ENCODE measurements at places on chromosomes 13 and 19.

- DNase-seq = no peak
These were observed 180.6 kb downstream of the FOXO1 start for GRCh38 chr13:40485611-40486517.

DNA sequence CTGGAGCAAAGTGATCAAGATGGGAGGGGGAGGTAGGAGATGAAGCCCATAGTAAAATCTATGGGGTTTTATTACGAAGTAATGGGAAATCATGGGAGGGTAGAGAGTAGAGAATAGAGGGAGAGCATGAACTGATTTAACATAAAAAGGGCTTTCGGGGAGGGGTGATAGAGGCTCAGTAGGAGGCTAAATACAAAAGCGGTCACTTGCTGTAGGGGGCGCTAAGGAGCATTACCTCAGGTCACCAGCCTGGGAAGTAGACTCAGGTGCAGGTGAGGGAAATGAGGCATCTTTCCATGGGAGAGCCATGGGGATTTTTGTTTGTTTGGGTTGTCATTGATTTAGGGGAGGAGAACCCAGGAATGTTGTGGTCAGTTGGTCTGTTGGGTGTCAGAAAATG is 14.1 kb downstream of the KRTDAP start:
- no peak for DNase-seq

GRCh38 chr19:40690693-40691420 is 406 bp upstream of the NUMBL start:
- DNase-seq = peak; percentile 76

- no peak for DNase-seq
These were observed 21.2 kb upstream of the OBI1 start for GRCh38 chr13:78680115-78680561.

GRCh38 chr13:101626925-101627555 is 174.6 kb downstream of the ITGBL1 start:
- DNase-seq = no peak

- DNase-seq = no peak
These were observed 108.3 kb upstream of the FRY start for GRCh38 chr13:31923134-31923763.

DNA sequence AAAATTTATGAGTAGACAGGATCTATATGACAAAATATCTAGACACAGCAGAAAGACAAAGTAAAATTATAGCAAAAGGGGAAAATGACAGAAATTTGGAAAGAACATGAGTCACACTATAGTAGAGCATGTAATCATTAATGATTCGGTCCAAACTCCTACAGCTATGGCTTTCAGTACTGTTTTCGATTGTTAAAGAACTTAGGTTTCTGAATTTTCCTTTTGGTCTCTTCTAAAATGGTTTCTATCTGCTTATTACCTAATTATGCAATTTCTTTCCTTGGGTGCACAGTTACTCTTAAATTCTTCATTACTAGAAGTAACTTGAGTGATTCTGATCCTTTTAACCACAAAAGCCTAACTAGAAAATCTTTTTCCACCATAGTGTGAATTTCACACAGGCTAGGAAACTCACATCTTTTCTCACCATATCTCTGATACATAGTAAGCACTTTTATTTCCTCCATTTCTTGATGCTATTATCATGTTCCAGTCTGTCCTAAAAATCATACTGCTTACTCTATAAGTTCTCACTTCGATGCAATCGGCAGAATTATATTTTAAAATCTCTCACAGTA is 1101.4 kb downstream of the PCDH9 start:
- no peak for DNase-seq

DNA sequence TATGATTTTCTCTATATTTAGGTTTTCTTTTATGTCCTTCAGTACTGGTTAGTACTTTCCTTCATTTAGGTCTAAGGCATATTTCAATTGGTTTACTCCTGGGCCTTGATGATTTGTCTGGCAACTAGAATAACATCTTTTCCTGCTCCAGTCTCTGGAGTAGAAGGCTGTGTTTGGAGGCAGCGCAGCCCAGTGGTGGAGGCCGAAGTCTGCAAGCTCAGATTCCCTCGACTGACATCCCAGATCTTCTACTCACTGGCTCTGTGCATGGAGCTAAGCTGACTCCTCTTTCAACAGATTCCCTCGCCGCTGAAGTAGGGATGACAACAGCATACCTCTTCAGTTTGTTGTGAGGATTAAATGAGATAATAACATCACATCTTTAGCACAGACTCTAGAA is 141.0 kb downstream of the RAP2A start:
- no peak for DNase-seq

DNA sequence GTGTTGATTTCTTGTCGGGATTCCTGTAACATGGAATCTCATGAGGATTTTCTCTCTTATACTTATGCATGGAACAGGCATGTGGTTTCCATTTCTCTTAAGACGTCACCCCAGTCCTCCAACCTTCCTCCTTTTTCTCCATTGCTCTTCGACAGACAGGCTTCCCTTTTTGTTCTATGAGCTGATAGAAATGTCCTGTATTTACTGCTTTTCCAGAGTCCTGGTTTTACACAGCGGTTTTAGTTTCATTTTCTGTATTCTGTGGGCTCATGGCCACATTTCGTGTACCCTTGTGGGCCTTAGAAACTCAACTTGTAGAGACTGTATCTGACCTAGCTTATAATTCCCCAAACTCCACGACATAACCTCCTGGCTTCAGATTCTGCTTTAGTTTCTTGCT is 113.1 kb downstream of the PAN3 start:
- no peak for DNase-seq

GRCh38 chr13:113089693-113090414 is 15.7 kb upstream of the F7 start:
- DNase-seq = no peak

GRCh38 chr13:77833331-77833863 is 85.2 kb downstream of the EDNRB start:
- no peak for DNase-seq

GRCh38 chr19:18771328-18772242 is 19.5 kb downstream of the COMP start:
- no peak for DNase-seq

DNA sequence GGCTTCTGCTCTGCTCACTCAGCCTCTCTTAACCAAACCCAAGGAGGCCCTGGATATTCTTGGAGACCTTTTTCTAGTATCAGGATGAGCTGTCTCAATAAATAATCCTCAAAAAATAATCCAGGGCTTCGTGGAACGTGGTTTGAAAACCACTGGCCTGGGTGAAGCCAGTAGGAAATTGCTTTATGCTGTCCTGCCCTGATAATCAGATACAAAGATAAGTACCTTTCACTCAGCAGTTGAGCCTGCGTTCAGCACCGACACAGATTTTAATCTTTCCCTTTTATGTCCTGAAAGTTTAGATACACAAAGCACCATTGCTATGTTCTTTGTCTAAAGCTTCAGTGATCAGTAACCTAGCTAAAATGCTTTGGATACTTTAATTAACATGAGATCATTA is 460.0 kb downstream of the RFC3 start:
- no peak for DNase-seq

GRCh38 chr19:35936738-35937268 is 629 bp downstream of the LRFN3 start:
- no peak for DNase-seq

GRCh38 chr13:41970022-41970421 is 9.1 kb upstream of the VWA8 start:
- DNase-seq = no peak

GRCh38 chr19:41859618-41860418 is at the start of gene RPS19:
TSS of gene RPS19 (plus strand) at chr19:41860255. CDS start at chr19:41860775, 520 bp downstream.
- DNase-seq = peak; percentile 98

- no peak for DNase-seq
These were observed 47.6 kb upstream of the MAP3K10 start for GRCh38 chr19:40143612-40144011.

- no peak for DNase-seq
These were observed 76.7 kb downstream of the TEX26 start for GRCh38 chr13:31009166-31009565.

DNA sequence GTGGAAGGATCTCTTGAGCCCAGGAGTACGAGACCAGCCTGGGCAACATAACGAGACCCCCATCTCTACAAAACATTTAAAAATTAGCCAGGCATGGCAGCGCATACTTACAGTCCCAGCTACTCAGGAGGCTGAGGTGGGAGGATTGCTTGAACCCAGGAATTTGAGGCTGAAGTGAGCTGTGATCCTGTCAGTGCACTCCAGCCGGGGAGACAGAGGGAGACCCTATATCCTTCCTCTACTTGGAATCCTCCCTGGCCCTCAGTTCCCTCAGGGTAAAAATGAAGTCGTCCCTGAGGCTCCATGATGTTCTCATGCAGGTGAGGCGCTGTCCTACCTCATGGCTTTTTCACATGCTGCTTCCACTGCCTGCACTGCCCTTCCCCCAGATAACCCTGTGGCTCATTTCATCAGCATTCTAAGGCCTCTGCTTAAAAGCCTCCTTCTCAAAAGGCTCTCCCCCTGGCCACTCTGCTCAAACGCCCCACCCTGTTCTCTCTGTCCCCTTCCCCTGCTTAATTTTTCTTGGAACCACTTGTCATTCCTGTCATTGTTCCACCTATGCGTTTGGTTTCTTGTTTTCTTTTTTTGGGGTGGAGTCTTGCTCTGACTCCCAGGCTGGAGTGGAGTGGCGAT is 19.2 kb downstream of the DNM2 start:
- DNase-seq = no peak

DNA sequence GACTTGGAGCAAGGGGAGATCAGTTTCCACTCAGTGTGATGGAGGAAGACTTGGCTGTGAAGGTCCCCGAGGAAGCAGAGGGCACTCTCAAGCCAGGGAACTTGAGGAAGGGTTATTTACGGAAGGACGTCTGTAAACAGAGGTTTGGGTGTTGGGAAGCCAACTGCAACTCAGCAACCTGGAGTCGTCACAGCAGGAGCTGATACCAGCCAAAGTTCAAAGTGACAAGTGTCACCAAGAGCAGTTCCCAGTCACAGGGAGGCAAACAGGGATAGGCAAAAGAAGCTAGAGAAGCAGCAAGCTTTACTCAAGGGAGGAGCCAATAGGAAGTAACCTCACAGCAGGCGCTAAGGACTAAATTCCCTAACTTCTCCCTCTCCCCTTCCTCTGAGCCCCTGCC is 205.5 kb downstream of the EFNB2 start:
- DNase-seq = no peak

All from activated B cell treated with CpG ODN at 0.5 μM for 24 hours (primary cell).